ENCODE measurements at places on chromosomes 11 and 22.

- DNase-seq = no peak
These were observed 202.6 kb downstream of the AASDHPPT start for GRCh38 chr11:106280036-106280435.

- no peak for DNase-seq
These were observed 9.2 kb downstream of the FADD start for GRCh38 chr11:70212227-70212811.

GRCh38 chr22:49933236-49934159, 15.1 kb downstream of the CRELD2 start:
- DNase-seq = no peak

DNA sequence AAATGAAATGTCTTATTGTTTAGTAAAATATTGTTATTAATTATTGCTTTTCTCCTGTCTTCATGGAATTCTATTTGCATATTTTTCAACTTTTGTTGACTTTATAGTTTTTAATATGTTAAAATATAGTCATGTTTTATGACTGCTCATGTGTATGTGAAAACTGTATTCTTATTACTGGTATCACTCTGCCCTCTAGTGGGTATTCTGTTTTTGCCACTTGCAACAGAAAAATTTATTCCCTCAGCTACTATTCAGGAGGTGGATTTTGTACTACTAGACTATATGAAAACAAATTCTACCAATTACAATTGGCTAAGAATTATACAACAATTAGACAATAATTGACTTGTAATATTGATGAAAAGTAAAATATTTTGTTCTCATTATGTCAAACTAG, 45.0 kb downstream of the OR4C6 start:
- DNase-seq = peak; percentile 70

GRCh38 chr11:57834852-57835251, 73.2 kb downstream of the CTNND1 start:
- peak; percentile 11 for DNase-seq

GRCh38 chr11:62202910-62203309, 5.6 kb upstream of the SCGB2A1 start:
- DNase-seq = no peak

- no peak for DNase-seq
These were observed 55.9 kb upstream of the FGF3 start for GRCh38 chr11:69874984-69875624.

GRCh38 chr11:3990406-3990805, 104.2 kb upstream of the RRM1 start:
- DNase-seq = no peak

- no peak for DNase-seq
These were observed 597 bp upstream of the PLXNB2 start for GRCh38 chr22:50307890-50308596.

GRCh38 chr22:28939394-28939793, 56.0 kb downstream of the ZNRF3 start:
- DNase-seq = no peak

- no peak for DNase-seq
These were observed 247.5 kb upstream of the ZBED5 start for GRCh38 chr11:11105361-11105760.

GRCh38 chr22:36860821-36861659, at the start of gene NCF4:
TSS of gene NCF4 (plus strand) at chr22:36861006. CDS start at chr22:36861172, 166 bp downstream.
- peak; percentile 91 for DNase-seq

- no peak for DNase-seq
These were observed 43.3 kb downstream of the RBFOX2 start for GRCh38 chr22:35985371-35985770.

- peak; percentile 55 for DNase-seq
These were observed 7.1 kb downstream of the ABCG4 start for GRCh38 chr11:119155733-119156492.

DNA sequence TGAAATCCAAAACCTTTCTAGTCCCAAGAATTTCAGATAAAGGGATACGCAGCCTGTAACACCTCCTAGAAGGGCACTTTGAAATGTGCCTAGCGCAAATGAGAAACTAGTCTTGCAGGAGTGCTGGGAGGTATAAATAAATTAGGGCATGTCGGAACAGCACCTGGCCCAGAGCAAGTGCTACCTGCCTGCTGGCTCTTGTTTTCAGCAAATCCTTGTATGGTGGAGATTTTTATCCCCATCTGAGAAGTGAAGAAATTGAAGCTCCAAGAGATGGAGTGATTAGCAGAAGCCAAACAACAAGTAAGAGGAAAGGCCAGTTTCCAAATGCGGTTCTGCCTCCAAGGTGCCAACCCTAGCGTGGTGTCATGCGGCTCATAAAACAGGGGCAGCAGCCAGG, 36.7 kb upstream of the TFIP11 start:
- no peak for DNase-seq

GRCh38 chr22:41625577-41625976, 4.5 kb downstream of the XRCC6 start:
- DNase-seq = no peak

DNA sequence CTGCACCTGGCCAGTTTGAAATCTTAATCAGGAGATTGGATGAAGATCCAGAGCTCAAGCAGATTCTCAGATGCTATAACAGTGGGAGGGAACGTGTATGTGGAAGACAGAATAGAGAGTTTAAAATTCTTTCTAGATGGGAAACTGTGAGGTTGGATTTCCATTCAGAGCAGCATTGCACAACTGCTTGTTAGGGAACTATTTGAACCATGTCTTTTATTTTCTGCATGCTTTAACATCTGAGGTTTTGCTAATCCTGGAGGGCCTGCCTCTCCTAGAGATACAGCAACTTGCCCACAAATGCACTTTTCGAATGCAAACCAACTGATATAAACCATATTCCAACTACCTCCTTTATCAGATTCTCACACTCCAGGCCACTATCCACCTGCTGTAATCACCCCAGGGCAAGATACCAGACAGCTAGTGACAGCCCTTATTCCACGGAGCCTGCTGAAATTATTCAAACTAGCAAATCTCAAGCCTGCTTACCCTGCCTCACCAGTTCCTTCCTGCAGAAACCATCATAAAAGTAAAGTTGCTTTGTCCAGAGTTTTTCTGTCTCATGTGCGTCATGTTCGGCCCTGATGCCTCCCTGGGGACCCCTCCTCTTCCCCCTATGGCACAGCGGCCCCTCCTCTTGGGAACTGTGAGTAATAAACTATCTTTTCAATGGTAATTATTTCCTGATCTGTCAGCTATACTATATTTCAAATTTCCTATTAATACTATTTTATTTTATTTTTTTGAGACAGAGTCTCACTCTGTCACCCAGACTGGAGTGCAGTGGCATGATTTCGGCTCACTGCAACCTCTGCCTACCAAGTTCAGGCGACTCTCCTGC, 18.4 kb upstream of the SEC14L4 start:
- peak; percentile 73 for DNase-seq

DNA sequence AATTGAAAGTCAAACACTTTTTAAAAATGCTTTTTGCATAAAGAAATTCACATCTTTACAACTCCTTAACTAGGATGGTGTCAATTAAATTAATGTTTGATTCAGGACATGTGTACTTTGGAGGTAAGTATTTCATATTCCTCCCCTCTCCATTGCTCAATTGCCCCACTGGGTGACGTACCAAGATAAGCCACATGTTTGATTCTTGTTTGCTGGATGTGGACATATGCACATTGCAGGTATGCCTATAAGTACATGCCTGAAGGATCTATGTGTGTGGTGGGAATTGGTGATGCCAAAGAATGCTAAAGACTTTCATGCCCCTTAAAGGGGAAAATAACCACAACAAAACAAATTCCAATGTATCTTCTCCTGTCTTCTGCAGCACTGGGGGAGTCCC, 5.8 kb downstream of the CD44 start:
- DNase-seq = peak; percentile 20

GRCh38 chr11:80239217-80239616, 798.4 kb upstream of the TENM4 start:
- DNase-seq = no peak

- DNase-seq = no peak
These were observed 99.6 kb downstream of the CSNK2A3 start for GRCh38 chr11:11253497-11253896.

DNA sequence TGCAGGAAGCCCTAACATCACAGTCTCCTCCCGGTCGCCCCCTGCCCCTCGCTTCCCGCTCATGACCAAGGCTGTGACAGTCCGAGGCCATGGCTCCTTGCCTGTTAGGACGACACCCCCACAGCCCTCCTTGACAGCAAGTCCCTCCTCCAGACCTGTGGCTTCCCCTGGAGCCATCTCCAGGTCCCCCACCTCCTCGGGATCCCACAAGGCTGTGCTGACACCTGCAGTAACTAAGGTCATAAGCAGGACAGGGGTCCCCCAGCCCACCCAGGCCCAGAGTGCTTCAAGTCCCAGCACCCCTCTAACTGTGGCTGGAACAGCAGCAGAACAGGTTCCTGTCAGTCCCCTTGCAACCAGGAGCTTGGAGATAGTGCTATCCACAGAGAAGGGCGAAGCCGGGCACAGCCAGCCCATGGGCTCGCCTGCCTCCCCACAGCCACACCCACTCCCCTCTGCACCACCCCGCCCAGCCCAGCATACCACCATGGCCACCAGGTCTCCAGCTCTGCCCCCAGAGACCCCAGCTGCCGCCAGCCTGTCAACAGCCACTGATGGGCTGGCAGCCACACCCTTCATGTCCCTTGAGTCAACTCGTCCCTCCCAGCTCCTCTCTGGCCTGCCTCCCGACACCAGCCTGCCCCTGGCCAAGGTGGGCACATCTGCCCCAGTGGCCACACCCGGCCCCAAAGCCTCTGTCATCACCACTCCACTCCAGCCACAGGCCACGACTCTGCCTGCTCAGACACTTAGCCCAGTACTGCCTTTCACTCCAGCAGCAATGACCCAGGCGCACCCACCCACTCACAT, 63.2 kb downstream of the OTOG start:
- DNase-seq = peak; percentile 8

GRCh38 chr11:93906486-93906885, 56.1 kb upstream of the VSTM5 start:
- no peak for DNase-seq

DNA sequence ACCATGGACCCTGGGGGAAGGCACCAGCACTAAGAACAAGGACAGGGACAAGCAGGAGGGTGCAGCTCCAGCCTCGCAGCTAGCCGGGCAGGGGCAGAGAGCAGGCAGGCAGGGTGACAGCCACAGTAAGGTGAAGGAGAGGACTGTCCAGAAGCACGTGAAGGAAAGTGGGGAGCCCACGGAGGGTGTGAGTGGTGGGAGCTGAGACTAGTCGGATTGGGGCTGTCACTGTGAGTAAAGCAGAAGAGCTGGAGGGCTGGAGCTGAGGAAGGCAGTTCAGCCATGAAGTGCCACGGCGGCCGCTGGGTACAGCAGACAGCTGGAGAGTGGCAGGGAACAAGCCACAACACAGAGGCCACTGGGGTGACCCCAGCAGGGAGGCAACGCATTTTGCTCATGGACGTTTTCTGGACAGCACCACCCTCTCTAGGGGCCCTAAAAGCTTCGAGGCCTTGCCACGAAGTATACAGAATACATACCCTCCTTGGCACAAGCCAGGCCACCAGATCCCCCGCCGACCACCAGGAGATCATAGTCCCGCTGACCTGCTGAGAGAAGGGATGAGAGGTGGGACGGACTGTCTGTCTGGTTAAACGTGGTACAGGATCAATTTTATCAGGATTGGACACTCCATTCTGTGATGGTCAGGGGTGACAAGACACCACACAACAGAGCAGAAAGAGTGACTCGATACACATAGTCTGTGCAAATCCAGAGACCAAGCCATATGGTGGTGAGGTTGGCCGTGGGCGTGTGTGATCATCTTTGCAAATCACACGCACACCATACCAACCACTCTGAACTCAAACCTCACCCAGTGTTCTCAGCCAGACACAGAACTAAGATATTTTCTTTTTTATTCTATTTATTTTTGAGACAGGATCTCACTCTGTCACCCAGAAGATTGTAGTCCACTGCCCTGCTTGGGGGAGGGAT, 10.8 kb upstream of the COMT start:
- DNase-seq = no peak

GRCh38 chr11:72378704-72379383, 55.5 kb downstream of the CLPB start:
- no peak for DNase-seq

GRCh38 chr11:70573701-70574151, 175.4 kb downstream of the CTTN start:
- no peak for DNase-seq

DNA sequence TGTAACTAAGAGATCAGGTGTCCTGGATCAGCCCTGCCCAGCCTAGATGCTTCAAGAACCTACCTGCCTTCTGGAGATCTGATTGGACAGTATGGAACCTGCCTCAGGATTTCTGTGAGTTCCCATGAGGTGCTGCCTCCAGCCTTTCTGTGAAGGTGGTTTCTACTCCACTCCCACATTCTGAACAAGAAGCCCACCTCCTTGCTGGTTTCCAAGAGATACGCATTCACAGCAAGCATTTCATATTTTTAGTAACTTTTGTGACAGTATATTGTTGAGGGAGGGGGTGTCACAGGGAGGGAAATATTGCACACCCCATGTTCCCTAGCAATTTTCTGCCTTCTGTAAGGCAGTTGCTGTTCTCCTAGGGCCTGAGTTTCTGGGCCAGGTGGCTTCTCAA, 204.4 kb downstream of the NAV2 start:
- no peak for DNase-seq

DNA sequence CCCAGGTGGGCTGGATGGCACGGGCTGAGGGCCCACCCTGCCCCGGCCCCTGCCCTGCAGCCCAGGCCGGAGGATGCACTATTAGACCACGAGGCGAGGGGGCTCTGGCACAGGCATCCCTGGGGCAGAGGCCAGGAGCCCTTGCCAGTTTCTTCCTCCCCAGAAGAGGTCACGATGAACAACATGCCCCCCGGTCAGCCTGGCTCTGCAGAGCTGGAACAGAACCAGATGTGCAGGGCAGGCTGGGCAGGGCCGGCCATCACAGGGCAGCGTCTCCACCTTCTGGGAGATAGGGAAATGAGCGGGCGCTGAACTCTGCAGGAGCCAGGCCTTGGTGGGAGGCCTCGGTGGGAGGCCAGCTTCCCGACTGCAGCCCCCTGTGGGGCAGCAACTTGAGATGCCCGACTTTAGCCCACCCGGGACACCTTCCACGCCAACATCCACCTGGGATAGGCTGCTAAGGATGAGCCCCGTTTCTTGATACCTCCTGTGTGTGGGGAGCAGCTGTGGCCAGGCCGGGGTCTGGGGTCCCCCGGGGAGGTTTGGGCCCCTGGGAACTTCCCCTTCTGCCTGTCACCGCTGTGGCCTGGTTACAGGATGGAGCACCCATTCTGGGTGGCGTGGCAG, 21.8 kb upstream of the GNB1L start:
- DNase-seq = no peak

- DNase-seq = no peak
These were observed 48.4 kb downstream of the ANO1 start for GRCh38 chr11:70126494-70126893.

GRCh38 chr11:73939096-73939495, 11.7 kb upstream of the DNAJB13 start:
- DNase-seq = no peak

GRCh38 chr11:100675115-100675650, 11.9 kb upstream of the ARHGAP42 start:
- no peak for DNase-seq

- peak; percentile 51 for DNase-seq
These were observed 37.9 kb upstream of the NUP160 start for GRCh38 chr11:47886096-47886495.

- DNase-seq = peak; percentile 66
These were observed 81.1 kb upstream of the WNT7B start for GRCh38 chr22:46058091-46058420.
